ENCODE measurements at places on chromosomes 16 and 17. TPM values are rescaled to one million over a fixed set of nuclear protein-coding genes. Genes with fewer than 3 reads are reported as not detected.

- DNase-seq, result no peak
Observed at GRCh38 chr16:49013727-49014080, 267.9 kb downstream of the CBLN1 start.

DNA sequence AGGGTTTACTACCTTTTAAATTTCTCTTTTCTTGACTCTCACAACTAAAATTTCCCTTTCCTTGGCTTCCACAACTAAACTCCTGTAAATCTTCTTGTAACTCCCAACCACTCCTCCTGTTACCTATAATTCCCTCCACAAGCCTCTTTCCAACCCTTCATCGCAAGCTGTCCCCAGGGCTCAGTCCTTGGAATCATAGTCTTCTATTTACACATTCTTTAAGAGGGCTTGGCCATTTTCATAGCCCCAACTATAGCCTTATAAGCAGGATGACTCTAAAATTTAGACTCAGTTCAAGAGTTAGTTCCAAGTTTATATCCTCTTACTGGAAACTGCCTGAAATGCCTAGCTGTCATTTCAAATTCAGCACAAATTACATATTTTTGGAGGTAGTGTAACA lies 23.9 kb downstream of the GLG1 start:
- no peak for DNase-seq

DNA sequence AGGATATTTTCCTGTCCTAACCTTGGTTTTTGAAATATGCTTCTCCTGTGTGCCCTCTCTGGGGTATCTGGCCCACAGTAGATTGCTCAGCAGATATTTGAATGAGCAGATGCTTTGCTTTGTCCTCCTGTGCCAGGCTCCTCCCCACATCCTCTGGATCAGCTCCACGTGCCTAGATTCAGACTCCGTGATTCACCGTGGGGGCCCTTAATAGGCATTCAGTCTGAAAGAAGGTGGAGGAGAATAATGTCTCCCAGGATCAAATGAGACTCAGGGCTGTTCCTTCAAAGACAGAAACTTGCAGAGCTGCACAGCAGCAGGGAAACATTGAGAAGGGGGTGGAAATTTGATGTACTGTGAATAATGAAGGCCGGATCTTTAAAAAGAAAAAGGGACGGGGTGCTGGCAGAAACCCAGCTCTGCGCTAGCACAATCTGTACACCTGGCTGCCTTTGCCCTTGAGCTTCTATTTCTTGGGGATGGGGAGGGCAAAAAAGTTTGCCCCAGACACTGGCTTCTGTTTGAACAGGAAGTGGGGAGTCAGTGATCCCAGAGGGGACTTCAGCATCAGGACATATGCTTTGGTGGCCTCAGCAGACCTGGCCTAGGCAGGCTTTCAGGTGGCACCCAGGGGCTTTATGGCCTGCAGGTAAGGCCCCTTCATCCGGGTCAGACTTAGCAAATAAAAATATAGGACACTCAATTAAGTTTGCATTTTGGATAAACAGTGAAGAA lies 15.9 kb upstream of the SLC12A3 start:
- DNase-seq, result peak; percentile 62

- peak; percentile 38 for DNase-seq
Observed at GRCh38 chr17:76530095-76530723, 7.3 kb downstream of the CYGB start.

DNA sequence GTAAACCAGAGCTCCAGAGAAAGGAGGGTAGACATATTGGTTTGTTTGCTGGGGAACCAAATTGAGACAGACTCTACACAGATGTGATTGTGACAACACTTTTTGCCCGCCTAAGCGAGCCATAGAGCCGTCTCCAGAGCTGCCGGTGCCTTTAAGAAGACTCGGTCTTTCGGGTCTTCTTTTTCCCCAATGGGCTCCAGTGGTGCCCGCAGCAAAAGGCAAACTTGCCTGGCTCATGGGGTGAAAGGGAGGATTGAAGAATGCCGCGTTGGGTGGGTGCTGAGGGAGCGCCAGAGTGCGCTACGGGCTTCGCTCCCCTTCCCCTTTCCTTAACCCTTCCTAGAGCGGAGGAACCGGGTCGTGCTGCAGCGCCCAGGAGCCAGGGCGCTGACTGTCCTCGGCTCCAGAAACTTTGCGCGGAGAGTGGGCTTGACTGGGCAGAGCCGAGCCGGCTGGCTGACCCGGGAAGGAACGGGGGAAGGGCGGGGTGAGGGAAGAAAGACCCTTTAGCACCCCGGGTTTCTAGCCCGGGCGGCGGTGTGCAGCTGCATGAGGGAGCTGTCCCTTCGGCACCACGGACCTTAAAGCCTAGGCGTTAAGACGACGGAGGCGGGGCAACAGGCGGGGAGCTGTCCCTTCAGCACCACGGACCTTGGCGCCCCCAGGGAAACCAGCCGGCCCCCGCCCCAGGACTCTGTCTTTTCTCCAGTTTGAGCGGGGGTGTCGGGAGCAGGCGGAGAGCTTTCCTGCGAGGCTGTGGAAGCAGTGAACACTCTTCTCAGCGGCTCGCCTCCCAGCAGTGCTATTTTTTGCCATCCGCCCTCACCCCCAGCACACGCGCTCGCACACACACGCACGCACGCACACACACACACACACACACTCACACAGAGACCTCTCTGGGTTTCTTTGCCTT lies at the start of gene CACNG3:
Gene CACNG3, plus strand, starts transcription at position 880 of the 916 bp plus-strand sequence. CDS start 420 bp downstream, outside the sequence.
- peak; percentile 9 for DNase-seq

Gene GRB7
- 9.9 TPM for polyA plus RNA-seq

DNA sequence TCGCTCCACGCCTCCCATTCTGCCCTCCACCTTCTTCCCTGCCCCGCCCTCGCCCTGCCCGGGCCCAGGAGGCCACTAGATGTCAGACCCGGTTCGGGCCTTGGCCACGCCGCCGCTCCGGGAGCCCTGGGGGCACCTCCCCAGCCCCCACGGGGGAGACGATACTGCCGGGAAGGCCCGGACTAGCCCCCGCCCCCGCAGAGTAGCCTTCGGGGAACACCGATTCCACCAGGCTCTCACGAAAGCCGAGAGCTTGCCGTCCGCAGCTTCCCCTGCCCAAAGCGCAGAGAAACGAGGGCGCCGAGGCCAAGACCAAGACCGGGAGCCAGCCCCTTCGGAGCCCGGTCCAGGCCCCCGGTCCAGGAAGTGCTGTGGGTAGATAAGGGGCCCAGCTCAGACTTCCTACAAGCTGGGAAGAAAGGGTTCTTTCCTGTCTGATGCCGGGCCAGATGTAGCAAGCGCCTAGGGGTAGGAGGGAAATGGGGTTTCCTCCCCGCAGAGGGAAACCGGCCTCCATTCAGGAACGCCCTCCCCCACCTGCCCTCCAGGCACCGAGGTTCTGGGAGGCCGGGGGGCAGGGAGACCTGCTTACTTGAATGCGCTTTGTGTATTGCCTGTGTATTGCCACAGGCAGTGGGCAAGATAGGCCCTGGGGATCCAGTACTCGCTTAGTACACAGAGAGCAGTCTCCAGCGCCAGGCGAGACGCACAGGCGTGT lies 806 bp upstream of the CYB561 start:
- peak; percentile 53 for DNase-seq

- no peak for DNase-seq
Observed at GRCh38 chr16:57045694-57046381, 46.5 kb upstream of the CPNE2 start.

DNA sequence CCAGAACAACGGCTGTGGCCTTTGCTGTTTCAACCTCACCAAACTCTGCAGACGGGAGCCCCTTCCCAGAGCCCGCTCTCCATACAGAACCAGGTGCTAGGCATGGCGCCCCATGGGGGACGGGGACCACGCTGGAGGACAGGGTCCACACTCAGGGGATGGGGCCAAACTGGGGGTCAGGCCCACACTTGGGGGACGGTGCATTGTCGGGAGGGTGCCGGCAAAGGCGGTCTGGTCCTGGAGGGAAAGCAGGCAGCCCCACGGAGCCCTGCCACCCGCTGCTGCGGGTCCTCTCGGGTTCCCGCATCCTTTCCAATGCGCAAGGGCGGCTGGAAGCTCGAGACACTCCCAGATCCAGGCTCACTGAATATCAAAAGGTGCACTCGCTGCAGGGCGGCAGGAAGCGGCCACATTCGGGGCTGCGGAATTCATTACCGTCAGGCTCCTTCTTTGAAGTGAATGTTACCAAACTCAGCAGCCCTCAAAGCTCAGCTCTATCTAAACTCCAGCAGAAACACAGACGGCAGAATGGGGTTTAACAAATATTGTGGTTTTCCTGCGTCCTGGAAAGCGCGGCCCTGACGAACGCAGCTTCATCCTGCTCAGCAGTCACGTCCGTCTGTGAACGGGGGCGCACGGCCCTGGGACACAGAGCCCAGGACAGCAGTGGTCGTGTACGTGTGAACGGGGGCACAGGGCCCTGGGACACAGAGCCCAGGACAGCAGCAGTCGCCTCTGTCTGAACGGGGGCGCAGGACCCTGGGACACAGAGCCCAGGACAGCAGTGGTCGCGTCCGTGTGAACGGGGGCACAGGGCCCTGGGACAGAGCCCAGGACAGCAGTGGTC lies 41.3 kb downstream of the LMF1 start:
- DNase-seq, result no peak

All from mammary epithelial cell (primary cell).